ENCODE measurements at places on chromosomes 16 and 17.

DNA sequence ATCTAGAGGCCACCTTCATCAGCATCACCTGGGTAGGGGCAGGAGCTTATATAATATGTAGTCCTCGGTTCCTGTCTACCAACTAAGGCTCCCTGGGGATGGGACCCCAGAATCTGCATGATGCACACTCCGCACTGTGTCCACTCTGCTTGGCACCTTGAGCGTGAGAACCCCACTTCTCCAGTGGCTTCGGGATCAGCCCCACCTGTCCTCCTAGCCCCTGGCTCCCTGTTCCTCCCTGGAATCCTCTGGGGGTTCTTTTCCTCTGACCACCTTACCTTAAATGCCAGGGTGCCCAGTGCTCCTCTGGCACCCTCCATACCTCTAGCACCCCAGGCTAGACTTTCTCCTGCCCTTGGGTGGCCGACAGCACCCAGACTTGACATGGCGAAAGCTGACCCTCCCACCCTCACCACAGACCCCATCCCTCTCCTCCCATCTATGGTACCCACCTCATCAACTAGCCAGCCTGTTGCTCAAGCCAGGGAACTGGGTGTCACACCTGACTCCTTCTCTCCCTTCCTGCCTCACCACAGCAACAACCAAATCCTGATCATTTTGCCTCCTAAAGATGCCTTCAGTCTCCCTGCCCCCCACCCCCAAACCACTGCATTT is 2.8 kb upstream of the NXPH3 start:
- no peak for DNase-seq

DNA sequence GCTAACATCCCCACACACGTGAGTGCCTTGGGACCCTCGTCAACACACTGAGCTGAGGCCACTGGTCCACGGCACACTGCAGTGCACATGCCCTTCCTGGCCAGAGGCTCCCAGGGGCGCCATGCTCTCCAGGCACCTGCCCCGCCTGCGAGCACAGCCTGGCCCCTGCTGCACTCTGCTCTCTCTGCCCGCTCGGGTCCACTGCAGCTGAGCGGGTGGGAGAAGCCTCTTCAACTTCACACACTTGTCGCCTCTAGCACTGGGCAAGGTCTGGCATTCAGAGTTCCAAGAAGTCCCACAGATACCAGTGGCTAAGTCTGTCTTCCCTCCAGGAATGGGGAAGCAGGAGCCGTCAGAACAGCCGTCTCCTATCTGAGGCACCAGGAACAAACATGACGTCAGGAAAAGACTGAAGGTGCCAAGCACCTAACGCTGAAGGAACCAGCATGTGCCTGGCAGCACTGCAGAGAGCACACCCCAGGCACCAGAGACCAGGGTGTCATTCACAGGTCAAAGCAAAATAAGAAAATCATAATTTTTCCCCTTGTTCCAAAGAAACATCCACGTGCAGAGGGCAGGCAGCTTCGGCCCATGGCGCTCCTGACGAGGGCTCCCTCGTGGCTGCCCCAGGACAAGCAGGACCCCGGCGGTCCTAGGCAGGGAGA is 82.9 kb downstream of the ZNF778 start:
- DNase-seq, result no peak

DNA sequence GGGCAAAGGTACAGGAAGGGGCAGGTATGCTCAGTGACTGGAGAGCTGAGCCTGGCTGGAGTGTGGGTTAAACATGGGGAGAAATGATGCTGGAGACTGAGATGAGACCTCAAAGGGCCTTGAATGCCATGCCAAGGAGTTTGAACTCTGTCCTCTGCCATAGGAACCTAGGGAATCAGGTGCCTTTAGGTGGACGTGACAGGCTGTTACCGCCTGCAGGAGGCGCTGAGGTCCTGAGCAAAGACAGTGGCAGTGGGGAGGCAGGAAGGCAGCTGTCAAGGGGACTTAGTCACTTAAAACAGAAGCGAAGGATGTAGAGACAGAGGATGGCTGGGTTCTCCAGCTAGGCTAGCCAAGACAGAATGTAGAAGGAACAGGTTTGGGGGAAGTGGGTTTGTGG is 9.1 kb downstream of the PSMB3 start:
- DNase-seq, result peak; percentile 81

DNA sequence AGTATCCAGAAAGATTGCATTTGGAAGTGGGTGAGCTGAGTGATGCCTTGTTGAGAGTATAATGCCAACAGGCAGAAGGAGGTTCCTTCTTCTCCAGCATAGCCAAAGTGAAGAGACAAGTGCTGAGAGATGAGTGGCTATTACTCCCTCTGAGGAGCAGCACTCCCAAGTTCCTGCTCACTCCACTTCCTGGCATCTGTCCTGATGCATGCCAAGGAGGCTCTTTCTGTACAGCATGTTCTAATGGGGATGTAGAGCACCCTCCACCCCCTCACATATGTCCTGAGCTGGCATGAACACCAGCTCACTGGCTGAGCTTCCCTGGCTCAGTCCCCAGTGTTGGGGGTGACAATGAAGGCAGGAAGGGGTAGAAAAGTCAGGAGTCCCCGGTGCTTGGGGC is 44.2 kb upstream of the DNAH9 start:
- DNase-seq, result no peak

DNA sequence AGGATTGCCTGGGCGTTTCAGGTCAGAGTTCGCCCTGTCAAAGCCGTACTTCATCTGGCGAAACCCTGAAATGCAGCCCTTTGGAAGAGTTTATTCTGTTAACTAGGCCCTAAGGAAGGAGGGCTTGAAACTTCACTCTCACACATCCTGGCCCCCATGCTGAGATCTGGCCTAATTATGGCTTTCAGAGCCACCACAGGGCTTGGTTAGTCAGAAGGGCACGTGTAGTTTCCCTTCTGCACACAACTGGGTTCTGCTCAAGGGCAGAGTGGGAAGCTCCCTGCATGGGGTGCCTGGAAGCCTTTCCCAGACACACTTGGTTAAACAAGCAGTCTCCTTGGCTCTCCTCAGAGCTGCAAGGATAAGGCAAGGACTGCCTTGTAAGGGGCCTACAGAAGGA is 397.3 kb downstream of the SHISA9 start:
- peak; percentile 30 for DNase-seq

GRCh38 chr17:79974566-79975497 is 60.8 kb downstream of the TBC1D16 start:
- DNase-seq, result peak; percentile 88

- DNase-seq, result peak; percentile 62
These were observed 18.5 kb upstream of the ZFHX3 start for GRCh38 chr16:73066331-73066926.

DNA sequence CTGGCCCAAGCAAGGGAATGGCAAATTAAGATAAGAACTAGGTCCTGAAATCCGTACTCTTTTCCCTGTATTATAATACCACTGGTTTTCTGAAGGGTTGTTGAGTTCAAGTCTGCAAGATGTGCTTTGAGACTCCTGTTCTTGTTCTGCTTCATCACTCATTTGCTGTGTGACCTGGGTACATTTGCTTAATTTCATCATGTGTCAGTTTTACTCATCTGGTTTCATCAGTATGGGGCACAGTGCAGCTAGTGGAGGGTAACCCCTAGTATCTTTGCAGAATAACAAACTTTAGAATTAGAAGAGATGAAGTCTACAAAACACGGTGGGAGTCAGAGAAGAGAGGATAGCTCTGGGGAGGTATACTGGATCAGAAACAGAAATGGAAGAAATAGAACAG is 21.9 kb upstream of the EFCAB13 start:
- DNase-seq, result no peak

DNA sequence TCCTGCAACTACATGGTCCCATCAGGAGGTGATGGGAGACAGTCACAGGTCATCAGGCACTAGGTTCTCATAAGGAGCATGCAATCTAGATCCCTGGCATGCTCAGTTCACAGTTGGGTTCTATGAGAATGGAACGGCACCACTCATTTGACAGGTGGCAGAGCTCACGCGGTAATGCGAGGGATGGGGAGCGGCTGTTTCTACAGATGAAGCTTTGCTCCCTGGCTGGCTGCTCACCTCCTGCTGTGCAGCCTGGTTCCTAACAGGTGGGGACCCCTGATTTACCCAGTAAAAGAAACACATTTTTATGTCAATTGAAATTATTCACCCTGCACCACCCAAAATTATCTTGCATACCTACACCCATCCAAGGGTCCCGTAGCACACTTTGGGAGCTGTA is 42.7 kb upstream of the ZNHIT3 start:
- DNase-seq, result no peak

DNA sequence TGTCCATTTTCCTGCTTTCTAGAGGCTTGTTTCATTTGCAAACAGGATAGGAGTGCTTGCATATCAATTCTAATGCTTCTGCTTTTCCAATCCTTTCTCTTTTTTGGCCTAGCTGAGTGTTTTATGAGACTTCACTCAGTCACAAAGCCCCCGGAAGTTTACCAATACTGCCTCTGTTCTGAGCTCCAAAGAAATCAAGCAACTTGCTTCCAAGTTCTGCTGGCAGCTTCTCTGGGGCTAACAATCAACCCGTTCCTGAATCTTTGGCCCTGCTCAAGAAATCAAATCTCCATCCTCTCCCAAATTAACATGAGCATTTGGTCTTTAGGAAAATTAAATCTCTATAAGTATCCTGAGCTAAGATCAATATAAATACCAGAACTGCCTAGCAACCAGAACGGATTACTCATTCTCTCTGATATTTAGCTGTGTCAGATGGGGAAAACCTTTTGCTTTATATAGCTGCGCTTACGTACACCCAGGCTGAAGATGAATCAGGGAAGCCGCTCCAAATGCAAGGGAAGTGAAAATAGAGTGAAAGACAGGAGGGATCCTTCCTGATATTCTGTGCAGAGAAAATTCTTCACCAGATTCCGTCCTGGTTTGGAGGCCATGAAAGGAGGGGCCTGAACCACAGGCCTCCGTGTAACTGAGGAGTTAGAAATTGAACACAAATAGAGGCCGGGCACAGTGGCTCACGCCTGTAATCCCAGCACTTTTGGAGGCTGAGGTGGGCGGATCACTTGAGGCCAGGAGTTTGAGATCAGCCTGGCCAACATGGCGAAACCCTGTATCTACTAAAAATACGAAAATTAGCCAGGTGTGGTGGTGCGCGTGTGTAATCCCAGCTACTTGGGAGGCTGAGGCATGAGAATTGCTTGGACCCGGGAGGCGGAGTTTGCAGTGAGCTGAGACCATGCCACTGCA is 23.3 kb upstream of the GRB2 start:
- no peak for DNase-seq

DNA sequence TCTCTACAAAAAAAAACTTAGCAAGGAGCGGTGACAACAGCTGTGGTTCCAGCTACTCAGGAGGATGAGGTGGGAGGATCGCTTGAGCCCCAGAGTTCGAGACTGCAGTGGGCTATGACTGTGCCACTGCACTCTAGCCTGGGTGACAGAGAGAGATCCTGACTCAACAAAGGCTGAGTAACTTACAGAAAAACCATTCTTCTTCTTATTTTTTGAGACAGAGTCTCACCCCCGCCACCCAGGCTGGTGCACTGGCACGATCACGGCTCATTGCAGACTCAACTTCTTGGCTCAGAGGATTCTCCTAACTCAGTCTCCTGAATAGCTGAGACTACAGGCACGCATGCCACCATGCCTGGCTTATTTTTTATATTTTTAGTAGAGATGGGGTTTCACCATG is 56.0 kb downstream of the CYB5D2 start:
- no peak for DNase-seq

GRCh38 chr16:13779676-13780075 is 140.3 kb upstream of the ERCC4 start:
- no peak for DNase-seq

DNA sequence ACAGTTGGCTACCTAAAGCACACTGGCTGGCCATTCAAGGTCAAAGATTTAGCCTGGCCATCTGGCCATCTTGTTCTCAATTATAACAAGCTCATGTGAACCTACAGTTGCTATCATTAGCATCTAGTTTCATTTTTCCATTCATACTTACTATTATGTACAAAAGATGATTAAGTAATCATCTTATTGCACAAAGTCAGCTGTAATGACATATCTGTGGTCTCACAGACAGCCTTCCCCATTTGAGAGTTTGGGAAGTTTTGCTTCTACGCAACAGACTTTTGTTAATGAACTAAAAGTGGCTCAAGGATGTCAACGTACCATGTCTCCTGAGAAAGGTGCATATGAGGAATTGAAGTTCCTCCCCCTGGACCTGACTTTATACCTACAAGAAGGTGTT is 51.3 kb downstream of the HS3ST3B1 start:
- DNase-seq, result no peak

DNA sequence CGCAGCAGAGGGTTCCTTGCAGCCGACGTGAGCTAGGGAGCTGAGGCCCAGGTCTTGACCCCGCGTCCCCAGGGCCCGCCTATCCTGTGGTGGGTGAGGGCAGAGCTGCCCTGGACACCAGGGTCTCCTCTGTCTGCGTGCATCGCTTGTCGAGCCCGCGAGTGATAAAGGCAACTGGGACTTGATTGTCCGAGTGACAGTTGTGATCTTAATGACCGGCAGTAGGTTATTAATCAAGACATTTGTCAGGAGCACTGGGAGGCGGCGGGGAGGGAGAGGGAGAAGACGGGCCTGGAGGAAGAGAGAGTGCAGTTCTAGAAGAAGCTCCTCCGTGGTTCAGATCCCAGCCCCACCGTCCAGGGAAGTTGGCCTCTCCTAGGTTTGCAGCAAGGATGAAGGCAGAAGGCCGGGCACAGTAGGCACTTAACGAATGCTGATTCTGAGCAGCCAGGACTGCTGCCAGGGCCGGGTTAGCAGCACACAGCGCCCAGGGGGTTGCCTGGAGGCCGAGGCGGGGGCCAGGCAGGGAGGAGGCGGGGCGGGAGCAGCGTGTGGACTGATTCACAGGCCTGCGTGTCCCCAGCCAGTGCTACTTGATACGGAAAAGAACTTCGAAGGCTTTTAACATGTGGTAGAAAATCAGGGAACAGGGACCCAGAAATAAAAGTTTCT is 11.3 kb upstream of the GSE1 start:
- no peak for DNase-seq

GRCh38 chr16:10228779-10229178 is 46.6 kb upstream of the GRIN2A start:
- DNase-seq, result no peak

DNA sequence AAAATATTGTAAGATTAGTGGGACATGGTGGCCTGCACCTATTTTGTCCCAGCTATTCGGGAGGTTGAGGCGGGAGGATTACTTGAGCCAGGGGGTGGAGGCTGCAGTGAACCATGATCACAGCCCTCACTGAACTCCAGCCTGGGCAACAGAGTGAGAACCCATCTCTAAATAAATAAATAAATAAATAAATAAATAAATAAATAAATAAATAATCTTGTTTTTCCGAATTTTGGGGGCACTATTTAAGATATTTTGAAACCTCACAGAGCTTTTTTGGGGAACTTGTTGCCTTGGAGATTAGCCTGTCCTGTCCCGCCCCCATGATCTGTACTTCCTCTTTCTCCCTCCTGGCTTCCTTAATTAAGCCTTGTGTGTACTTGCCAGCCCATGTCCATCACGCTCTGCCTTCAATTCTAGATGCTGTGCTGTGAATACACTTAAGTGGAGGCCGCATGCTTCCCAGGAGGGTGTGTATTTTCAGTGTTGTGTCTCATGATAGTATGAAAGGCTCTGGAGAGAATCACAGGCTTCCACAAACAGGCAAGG is 4.4 kb downstream of the LGALS9 start:
- no peak for DNase-seq

GRCh38 chr16:46808997-46809396 is 22.0 kb downstream of the C16orf87 start:
- no peak for DNase-seq

Data from GM23338 (cell line).